Activated CD4-positive, alpha-beta T cell treated with anti-CD3 and anti-CD28 coated beads for 36 hours (primary cell): ENCODE measurements at places on chromosomes 6 and 20.

DNA sequence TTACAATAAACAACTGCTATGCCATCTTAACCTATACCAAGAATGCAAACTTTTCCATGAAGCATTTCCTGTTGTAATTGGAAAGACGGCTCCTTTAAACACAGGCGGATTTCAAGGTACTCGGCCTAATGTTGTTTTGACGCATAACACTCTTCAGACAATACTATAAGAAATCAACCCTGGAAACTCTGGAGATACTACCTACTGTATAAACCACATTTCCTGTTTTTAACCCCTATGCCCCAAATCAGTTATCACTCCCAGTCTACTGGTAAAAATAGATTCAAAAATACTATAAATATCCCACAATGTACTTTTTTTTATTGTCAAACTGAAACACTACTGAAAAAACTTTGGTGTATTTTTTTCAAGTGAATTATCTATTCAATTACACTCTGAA, 118.1 kb downstream of the IRF4 start:
- DNase-seq: no peak

DNA sequence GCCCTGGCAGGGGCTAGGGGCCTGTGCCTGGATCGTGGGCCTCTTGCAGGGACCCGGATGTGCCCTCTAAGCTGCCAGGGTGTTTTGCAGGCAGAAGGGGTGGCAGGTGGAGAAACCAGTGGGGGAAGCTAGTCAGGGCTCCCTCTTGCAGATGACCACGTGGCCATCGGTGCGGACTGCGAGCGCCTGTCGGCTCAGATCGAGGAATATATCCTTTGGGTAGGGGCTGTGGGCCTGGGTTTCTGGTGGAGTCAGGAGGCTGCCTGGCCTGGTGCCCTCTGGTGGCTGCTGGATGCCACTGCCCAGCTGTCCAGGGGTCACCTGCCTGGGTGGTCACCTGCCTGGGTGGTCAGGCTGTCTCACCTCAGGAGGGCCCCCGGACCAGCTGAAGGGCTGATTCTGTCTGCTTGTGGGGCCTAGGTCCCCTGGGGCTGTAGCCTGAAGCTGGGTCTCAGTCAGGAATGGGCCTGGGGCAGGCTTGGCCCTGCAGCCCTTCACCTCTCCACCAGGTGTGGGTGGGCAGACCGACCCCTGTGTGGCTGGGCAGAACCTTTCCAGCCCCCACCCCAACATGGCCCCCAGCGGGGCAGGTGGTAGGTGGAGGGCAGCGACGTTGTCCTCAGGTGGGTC, 6.7 kb downstream of the TCEA2 start:
- DNase-seq: peak; percentile 61

DNA sequence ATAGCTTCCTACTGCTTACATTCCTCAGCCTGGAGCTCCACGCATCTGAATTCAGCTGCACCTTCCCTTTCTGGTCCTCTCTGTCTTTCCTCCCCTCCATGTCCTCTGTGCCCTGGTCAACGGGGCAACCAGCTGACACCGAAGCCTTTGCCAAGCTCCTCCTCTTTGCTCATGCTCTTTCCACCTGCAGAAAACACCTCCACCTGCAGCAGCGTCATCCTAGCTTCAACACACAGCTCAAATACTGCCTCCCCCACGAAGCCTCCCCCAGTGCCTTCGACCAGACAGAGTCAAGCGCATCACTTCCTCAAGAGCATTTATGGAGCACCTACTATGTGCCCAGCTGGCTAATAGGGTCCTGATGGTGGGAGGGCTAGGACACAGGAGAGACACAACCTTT, 9.2 kb downstream of the CDH22 start:
- no peak for DNase-seq

DNA sequence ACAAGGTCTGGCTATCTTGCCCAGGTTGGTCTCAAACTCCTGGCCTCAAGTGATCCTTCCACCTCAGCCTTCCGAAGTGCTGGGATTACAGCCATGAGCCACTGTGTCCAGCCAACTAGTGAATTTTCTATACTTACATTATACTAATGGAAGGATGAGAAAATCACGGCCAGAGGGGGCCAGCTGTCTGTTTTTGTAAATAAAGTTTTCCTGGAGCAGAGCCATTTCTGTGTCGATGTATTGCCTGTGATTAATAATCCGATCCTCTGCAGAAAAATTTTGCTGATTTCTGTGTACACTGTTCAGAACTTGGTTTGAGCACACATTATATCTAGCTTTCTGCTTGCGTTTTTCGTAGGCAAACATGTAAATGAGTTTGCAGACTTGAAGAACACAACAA, 28.8 kb downstream of the PTPRT start:
- DNase-seq: no peak

DNA sequence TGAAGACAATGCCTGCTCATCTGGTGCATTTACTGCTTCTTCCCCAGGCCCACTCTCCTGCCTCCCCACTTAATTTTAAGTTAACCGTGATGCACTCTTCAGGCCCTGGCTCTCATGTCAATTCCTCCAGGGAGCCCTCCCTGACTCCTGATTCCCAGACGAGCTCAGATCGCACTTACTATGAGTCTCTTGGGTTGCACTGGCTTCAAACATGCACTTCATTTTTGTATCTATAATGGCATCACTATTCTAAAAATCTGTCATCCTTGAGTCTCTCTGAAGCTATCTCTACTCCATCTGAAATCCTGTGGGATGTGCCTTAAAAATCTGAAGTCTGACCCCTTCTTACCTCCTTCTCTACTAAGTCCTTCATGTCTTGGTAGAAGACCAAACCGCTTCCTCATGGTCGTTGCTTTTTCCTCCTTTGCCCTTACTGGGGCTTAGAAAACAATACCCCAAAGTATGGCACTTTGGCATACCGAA, 24.7 kb downstream of the COX4I2 start:
- no peak for DNase-seq

GRCh38 chr6:52390361-52390727, 28.4 kb downstream of the PAQR8 start:
- peak; percentile 71 for DNase-seq

DNA sequence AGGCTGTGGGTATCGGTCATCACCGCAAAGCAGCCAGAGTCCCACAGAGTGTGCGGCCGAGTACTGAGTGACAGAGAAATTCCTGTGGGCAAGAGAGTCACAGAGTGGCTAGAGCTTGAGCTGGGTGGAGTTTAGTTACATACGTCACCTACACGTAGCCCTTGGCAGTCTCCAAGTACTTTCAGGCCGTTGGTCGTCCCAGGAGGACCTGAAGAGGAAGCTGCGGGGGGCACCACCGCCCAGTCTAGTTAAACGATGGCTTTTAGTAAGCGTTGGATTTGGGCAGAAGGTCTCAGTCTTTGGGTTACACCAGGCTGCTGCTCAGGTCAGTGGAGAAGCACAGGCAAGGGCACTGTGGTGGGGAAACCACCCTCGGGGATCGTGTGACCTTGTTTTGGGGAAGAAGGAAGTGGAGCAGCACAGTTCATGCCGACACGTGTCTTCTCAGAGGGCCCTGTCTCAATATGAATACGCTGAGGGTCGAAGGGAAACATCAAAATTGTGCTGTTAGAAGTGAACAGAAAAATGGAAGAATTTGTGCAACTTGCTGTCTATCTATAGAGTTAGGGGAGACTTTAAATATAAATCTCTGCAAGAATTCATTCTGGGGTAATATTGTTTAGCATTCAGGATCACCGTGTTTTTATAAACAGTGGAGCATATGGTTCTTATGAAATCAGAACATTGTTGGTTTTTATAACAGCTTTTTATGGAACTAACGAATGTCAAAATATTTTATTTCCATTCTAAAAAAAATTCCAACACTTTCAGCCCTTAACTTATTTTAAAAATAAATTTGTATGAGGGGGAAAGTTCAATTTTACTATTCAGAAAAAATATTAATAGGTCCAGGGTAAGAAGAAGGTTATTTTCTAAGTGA, 28.6 kb downstream of the KIF25 start:
- DNase-seq: no peak

GRCh38 chr6:67935976-67936477, 699.1 kb upstream of the ADGRB3 start:
- no peak for DNase-seq

- no peak for DNase-seq
Measured at GRCh38 chr6:43355862-43356590, 13.4 kb downstream of the ZNF318 start.

DNA sequence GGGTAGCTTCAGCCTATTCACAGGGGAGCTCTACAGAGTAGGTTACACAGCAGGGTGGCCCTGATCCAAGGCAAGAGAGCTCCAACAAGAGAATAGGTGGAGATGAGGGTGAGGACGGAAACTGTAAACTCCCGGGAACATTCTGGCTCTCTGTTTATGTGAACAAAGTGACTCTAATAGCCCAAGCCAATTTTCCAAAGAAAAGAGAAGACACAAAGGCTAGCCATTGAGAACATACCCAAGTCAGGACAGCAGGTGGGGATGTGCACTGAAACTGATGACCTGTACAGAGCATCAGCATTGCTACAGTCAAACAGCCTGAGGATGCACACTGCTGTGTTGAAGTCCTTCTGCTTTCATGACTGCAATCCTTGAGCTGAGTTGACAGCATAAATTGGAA, 136.0 kb upstream of the TOP1 start:
- no peak for DNase-seq

DNA sequence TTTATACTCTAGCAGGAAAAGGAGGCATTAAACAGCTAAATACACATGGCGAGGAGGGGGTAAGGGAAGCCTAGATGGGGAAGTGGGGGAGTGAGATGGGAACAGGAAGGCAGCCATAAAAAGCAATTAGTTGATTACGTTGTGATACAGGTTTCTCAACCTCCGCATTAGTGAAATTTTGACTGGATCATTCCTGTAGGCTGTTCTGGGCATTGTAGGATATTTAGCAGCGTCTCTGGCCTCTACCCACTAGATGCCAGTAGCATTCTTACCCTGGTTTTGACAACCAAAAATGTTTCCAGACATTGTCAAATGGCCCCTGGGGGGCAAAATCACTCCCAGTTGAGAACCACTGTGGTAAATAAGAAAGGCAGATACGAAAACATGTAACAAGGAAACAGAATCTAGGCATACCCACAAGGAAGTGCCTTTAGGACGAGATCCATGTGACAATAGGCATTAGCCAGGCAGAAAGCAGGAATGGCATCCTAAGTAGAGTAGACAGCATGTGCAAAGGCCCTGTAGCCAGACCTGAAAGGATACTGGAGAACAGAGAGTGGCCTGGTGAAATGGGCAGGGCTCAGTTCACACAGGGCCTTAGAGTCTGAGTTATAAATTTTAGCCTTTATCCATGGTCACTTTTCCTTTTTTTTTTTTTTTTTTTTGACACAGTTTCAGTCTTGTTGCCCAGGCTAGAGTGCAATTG, 25.8 kb upstream of the PTPN1 start:
- DNase-seq: peak; percentile 15

GRCh38 chr20:24017458-24017755, 28.8 kb upstream of the GGTLC1 start:
- no peak for DNase-seq

- DNase-seq: no peak
Measured at GRCh38 chr6:24576447-24576846, 69.5 kb downstream of the KIAA0319 start.

- no peak for DNase-seq
Measured at GRCh38 chr6:148509119-148509799, 166.6 kb downstream of the SASH1 start.

GRCh38 chr6:153092082-153093013, 38.7 kb downstream of the RGS17 start:
- no peak for DNase-seq

- no peak for DNase-seq
Measured at GRCh38 chr6:135496800-135497411, 634 bp downstream of the AHI1 start.

DNA sequence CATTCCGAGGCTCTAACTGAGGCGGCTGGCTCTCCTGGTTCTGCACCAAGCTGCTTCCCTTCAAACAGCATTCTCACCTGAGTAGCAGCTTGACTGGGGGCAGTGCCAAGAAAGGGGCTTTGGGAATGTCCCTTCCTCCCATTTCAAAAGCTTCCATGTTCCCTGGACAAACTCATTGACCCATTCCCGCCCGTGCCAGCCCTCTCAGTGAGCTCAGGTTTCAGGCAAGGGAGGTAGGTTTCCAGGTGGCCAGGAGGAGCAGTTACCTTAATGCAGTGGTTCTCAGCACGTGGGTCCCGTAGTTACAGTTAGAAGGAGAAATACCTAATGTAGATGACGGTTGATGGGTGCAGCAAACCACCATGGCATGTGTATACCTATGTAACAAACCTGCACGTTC, 135.2 kb downstream of the ELOVL4 start:
- DNase-seq: no peak

- DNase-seq: no peak
Measured at GRCh38 chr20:48008850-48009515, 223.7 kb upstream of the SULF2 start.

- peak; percentile 52 for DNase-seq
Measured at GRCh38 chr20:53387983-53388675, 205.5 kb downstream of the ZNF217 start.

GRCh38 chr20:23151885-23152284, 65.8 kb upstream of the CD93 start:
- DNase-seq: no peak

GRCh38 chr20:10632721-10633509, 40.9 kb downstream of the JAG1 start:
- DNase-seq: no peak

GRCh38 chr20:9258901-9259300, 190.0 kb downstream of the PLCB4 start:
- no peak for DNase-seq

DNA sequence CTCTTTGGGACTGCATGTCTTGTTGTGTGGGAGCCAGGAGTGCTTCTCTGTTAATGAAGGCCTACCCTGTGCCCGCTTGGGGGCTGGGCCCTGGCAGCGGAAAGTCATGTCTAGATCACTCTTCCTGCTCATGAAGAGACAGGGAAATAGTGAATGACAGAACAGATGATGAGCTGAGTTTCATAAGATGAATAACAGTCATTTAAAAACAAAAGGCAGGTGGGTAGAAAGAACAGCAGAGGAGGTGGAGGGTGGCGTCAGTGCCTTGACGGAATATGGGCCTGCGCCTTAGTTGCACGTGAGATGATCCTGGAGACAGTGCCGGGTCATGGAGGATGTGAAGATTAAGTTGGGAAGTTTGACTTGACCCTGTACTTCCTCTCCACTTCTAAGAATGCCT, 85.5 kb downstream of the ARID1B start:
- DNase-seq: peak; percentile 75

GRCh38 chr6:100491952-100492670, 27.4 kb upstream of the SIM1 start:
- no peak for DNase-seq

DNA sequence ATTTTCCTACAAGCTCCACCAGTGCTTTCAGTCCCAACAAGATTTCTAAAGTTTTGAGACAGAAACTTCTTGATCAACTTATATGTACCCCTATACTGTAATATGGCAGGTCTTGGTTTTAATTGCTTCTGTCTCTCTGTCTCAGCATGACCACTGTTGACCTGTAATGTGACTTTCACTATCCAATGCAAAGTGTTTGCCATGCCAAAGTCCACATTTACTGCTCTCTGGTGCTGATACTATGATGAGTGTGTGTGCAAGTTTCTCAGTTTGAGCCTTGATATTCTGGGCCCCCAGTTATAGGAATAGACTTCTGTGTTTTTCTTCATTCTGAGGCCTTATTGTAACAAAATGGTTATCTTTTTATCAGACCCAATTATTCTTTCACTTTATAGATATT, 45.8 kb downstream of the OR2J2 start:
- DNase-seq: no peak

GRCh38 chr6:136921381-136921935, 643 bp upstream of the SLC35D3 start:
- DNase-seq: peak; percentile 27

GRCh38 chr6:126145351-126145750, 159.0 kb downstream of the TRMT11 start:
- DNase-seq: no peak
